H9 (cell line): ENCODE measurements at places on chromosomes 16 and 17.

- no peak for DNase-seq
Measured at GRCh38 chr16:25141648-25142047, 30.1 kb downstream of the LCMT1 start.

- peak; percentile 45 for DNase-seq
Measured at GRCh38 chr16:48862087-48862532, 252.1 kb upstream of the N4BP1 start.

DNA sequence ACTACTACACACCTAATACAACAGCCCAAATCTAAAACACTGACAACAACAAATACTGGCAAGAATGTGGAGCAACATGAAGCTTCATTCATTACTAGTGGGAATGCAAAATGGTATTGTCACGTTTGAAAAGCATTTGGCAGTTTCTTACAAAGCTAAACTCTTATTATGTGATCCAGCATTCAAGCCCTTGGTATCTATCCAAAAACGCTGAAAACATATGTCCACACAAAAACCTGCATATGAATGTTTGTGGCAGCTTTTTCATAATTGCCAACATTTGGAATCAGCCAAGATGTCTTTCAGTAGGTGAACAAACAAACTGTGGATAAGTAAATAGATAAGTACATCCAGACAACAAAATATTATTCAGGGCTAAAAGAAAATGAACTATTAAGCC, 501.1 kb upstream of the KIF2B start:
- DNase-seq: no peak

- no peak for DNase-seq
Measured at GRCh38 chr17:20948984-20949777, 93.6 kb downstream of the USP22 start.

GRCh38 chr17:2253768-2254406, 49.7 kb downstream of the SMG6 start:
- DNase-seq: no peak

- no peak for DNase-seq
Measured at GRCh38 chr16:27526180-27526579, 23.5 kb downstream of the GTF3C1 start.

DNA sequence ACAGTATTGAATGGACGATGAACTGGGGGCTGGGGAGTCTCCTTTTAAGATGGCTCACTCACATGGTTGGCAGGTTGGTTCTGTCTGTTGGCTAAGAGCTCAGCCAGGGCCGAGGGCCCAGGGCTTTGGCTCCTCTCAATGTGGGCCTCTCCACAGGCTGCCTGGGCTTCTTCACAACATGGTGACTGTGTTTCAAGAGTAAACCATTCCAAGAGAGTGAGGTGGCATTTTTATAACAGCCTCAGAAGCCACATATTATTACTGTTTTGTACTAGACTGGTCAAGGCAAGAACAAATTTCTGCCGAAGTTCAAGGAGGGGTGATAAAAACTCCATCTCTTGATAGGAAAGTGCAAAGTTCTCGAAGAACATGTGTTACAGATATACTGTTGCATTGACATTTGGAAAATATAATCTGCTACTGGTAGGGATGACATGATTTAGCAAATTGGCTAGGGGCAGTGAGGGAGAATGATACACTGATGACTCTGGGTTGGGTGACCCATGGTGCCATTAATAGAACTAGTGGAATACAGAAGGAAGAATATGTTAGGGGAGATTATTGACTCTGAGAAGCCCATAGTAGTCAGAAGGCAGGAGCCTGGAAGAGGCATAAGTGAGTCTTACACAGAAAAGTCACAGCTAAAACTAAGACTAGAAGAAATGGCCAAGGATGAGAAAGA, 13.7 kb downstream of the KRABD2 start:
- DNase-seq: no peak

GRCh38 chr17:80817321-80817845, 174.3 kb upstream of the CHMP6 start:
- DNase-seq: no peak

- no peak for DNase-seq
Measured at GRCh38 chr16:50281391-50282009, 15.1 kb downstream of the ADCY7 start.

DNA sequence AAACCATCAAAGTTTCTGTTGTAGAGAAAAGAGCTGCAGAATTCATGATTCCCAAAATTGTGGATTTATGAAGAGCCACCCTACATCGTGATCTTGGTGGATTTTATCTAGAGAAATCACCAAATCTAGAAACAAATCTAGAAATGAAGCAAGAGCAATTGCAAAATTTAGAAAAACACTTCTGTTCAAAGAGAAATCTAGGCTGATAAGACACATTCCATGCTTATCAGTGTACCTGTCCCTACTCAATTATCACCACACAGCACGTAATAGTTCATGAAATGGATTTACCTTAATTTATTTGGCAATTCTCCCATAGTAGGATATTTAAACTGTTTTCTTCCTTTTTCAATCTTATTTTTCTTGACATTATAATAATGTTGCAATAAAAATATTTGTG, 94.0 kb upstream of the NOL11 start:
- DNase-seq: no peak

DNA sequence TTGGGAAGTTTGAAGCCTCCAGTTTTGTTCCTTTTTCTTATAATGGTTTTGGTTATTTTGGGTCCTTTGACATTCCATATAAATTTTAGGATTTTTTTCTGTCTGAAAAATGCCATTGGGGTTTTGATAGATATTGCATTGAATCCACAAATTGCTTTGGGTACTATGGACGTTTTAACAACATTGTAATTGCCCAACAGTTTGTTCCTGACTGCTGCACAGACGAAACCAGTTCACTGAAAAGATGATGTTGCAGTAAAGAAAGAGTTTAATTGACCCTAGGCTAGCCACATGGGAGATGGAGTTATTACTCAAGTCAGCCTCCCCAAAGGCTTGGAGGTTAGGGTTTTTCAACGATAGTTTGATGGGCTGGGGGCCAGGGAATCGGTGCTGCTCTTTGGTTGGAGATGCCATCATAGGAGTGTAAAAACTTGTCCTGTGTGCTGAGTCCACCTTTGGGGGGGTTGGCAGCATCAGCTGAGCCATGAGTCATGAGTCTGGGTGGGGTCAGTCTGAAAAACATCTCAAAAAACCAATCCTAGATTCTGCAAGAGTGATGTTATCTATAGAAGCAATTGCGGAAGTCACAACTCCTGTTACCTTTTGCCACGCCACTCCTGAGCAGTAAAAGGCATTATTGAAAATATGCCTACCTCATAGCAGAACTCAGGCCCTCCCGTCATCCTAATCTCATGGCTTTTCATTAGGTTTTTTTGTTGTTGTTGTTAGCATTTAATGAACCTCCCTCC, 2.7 kb upstream of the PRSS41 start:
- no peak for DNase-seq

GRCh38 chr17:73455050-73455687, 143.4 kb upstream of the CDC42EP4 start:
- DNase-seq: no peak

DNA sequence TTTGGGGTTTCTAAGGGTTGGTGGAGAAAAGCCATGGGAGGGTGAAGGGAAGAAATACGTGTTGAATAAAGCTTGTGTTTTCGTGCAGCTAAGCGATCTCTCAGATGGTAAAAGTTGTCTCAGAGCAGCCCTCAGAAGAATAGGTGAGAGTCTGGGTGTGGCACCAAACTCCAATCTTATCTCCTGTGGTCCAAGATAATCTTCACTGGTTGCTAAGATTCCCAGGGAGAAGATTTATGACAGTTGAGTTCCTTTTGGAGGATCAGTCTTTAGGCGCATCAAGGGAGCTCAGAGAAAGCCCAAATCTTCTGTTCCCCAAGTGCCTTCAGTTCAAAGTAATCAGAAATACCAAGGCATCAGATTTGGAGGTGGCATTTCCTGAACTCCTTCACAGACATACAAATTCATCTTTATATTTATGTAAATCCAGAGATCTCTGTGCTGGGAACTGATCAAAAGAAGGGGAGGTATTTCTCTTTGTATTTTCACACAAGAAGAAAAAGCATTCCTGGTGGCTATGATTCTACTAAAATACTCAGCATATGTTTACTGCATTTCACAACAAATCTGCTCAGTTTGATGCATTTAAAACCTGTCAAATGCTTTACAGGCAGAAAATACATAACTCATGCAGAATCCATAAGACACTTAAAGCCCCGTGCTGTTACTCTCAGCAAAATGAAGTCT, 102.9 kb downstream of the ABCC12 start:
- DNase-seq: no peak

GRCh38 chr17:78599419-78599818, 22.2 kb upstream of the DNAH17 start:
- no peak for DNase-seq

GRCh38 chr17:66929591-66929990, 34.9 kb upstream of the CACNG4 start:
- no peak for DNase-seq

DNA sequence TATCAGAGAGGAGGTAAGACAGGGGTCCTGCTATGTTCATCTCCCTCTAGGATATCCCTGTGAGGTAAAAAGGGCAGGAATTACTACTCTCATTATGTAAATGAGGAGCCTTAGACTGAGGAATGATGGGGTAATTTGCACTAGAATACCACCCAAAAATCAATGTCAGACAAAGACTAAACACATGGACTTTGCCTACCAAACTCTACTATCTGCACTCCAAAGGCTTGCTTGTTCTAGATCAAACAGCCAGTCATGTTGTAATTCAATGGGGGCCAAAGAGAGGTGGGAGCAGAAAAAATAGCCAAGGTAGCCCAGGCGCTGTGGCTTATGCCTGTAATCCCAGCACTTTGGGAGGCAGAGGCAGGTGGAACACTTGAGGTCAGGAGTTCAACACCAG, 120.7 kb downstream of the LYRM1 start:
- DNase-seq: no peak

- DNase-seq: no peak
Measured at GRCh38 chr17:3003296-3004149, 59.9 kb downstream of the OR1D5 start.

DNA sequence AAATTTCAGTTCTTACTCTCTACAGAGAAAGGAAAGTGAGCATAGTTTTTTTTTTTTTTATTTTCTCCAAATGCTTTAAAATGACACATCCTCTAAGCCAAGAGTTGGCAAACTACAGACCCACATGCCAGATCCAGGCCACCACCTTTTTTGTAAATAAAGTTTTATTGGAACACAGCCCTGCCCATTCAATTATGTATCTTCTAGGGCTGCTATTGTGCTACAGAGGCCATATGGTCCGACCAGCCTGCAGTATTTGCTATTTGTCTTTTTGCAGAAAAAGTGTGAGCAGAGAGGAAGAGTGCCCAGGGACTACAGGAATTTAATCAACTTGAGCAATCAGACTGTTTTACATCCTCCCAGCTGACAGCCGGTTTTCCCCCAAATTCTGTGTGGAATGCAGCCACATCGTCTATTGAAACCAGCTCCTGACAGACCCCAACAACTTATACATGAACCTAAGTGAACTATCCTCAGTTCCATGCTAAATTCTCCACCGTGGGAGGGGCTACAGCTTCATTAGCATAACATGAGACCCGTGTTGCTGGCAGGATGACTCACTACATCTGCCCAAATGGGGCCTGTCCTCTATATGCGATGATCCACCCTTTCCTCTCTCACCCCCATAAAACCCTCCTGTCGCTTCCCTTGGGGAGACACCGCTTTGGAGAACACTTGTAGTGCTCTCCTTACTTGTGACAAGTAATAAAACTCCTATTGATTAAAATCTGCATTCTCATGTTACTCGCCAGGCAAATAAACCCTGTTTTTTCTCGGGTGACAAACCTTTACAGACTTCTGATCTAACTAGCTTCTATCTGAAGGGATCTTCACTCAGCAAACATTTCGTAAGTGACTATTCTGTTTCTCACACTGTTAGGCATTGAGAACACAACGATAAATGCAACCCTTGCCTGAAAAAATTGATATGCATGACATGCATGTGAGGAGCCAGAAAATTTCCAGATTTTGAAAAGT, 149.4 kb upstream of the HS3ST3A1 start:
- DNase-seq: peak; percentile 77

- DNase-seq: no peak
Measured at GRCh38 chr16:57366544-57367040, 5.7 kb upstream of the CX3CL1 start.

DNA sequence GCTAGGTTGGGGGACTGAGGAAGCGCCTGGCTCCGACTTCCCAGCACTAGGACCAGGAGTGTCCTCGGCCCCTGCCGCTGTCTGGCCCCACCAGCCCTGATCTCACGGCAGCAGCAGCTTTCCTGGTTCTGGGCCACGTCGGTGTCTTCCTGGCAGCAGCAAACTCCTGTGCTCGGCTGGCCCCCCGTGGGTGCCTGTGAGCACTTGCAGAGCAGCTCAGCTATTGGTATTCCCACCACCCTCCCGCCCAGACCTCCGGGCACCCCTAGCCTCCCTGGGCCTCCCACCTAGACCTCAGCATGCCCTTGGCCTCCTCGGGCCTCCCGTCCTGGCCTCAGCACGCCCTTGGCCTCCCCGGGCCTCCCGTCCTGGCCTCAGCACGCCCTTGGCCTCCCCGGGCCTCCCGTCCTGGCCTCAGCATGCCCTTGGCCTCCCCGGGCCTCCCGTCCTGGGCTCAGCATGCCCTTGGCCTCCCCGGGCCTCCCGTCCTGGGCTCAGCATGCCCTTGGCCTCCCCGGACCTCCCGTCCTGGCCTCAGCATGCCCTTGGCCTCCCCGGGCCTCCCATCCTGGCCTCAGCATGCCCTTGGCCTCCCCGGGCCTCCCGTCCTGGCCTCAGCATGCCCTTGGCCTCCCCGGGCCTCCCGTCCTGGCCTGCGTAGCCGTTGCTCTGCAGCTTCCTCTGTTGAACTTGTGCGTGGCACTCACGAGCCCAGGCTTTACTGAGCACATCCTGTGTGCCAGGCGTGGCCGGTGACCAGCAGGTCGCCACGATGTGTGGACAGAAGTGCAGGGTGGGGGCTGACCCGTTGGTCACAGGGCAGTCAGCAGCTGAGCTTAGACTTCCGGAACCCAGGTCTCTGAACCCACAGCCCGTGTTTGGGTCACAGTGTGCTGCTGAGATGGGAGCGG, 51.8 kb upstream of the ACSF3 start:
- no peak for DNase-seq

- no peak for DNase-seq
Measured at GRCh38 chr16:4515611-4516233, 22.9 kb downstream of the CDIP1 start.
